ENCODE measurements at places on chromosomes 4 and X.

DNA sequence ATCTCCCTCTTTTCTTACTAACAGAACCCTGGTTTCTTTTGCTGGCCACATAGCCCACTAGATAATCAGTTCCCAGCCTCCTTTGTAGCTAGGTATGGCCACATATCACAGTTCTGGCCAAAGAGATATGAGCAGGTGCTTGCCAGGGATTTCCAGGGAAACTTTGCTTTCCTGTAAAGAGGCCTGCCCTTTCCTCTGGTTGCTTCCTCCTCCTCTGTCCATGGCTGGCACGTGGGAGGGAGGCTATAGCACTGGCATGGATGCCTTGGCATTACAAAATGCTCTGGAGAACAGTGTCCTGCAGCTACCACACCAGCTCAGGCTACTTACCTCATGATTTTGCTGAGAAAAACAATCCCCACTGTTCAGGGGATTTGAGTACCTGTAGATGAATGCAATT is 27.5 kb downstream of the RAB33B start:
- no peak for DNase-seq

GRCh38 chr4:44583393-44583792 is 68.0 kb downstream of the YIPF7 start:
- DNase-seq, result no peak

- DNase-seq, result no peak
Measured at GRCh38 chr4:25884031-25884782, 21.4 kb upstream of the SEL1L3 start.

GRCh38 chrX:16748425-16748824 is 29.0 kb downstream of the SYAP1 start:
- no peak for DNase-seq

- DNase-seq, result no peak
Measured at GRCh38 chr4:23934223-23934622, 44.4 kb upstream of the PPARGC1A start.

- DNase-seq, result no peak
Measured at GRCh38 chrX:115297189-115297588, 7.7 kb downstream of the LUZP4 start.

- no peak for DNase-seq
Measured at GRCh38 chr4:48667148-48667547, 112.9 kb downstream of the FRYL start.

GRCh38 chr4:73828956-73829355 is 7.5 kb upstream of the CXCL6 start:
- no peak for DNase-seq

DNA sequence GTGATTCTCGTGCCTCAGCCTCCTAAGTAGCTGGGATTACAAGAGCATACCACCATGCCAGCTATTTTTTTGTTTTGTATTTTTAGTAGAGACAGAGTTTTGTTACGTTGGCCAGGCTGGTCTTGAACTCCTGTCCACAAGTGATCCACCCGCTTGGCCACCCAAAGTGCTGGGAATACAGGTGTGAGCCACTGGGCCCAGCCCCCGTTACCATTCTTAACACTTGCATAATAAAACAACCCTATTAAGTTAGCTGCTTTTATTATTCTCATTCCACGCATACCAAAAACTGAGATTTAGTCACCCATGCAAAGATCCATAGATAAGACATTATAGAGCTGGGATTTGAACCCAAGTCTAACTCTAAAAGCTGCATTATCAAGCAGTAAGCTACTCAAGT is 6.0 kb upstream of the TEX13A start:
- no peak for DNase-seq

DNA sequence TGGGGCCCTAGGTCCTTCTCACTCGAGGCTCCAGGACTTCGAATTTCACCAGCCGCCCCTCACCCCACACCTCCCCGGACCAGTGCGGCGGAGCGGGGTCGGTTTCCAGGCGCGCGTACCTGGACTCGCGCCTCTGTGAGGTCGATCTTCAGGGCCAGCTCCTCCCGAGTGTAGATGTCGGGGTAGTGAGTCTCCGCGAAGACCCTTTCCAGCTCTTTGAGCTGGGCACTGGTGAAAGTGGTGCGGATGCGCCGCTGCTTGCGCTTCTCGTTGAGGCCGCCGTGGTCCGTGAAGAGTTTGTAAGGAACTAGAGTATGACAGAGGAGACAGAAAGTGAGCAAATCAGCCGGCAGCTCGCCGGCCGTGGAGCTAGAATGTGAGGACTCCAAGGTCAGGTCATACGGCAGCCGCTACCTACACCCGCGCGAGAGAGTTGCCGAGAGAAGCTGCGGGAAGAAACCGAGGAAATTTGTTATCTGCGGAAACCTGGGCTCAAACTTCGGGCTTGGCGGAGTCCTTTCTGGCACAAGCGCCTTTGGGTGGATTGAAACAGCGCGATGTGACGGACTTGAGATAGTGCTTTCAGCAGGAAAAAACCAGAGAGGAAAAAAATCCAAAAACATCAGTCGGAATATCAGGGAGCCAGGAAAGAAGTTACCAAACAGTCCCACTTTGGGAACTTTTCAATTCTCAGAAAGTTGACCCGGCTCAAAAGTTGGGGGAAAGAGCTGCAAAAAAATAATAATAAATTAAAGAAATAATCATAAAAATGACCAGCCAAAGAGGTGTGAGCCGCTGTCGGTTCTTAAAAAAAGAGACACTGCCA is 1.1 kb downstream of the PHOX2B start:
- DNase-seq, result no peak

GRCh38 chr4:150318527-150318926 is 240.3 kb downstream of the DCLK2 start:
- DNase-seq, result no peak

- DNase-seq, result no peak
Measured at GRCh38 chr4:86333236-86333635, 26.6 kb downstream of the MAPK10 start.

DNA sequence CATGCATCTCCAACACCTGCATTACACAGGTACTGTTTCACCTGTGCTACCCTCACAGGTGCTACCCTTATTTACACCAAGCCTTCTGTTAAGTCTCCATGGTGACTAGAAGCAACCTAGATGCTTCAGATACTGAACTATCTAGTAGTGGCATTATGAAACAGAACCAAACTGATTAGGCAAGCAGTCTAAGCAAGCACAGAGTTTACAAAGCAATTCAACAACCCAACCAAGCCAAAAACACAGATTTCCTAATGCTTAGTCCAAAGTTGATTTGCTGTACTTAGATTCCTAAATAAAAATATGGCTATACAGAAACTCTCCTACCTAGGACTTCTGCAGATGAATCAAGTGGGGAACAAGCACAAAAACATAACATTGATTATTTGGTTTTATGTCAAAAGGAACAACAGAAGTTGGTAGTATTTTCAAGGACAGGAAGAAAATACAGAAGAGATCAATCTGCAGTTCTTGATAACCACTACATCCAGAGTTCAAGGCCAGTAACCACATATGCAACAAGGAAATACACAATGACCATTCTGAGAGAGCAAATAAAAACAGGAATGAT is 3.2 kb downstream of the TAPT1 start:
- no peak for DNase-seq

- no peak for DNase-seq
Measured at GRCh38 chrX:31981546-31982062, 909.8 kb upstream of the FTHL17 start.

DNA sequence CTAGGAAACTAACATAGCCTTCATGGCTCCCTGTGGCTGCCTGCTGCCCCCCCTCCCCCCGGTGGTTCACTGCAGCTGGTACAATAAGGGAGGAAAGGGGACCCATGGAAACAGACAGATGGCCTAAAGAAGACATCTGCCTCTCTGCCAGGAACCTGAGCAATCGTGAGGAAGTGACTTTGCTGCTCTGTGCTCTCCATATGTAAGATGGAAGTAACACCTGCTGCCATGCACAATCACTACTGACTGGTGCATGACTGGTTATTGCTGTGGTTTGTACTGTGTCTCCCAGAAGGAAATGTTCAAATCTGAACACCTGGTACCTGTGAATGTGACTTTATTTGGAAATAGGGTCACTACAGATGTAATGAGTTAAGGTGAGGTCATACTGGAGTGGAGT is 43.6 kb downstream of the CD99L2 start:
- no peak for DNase-seq

DNA sequence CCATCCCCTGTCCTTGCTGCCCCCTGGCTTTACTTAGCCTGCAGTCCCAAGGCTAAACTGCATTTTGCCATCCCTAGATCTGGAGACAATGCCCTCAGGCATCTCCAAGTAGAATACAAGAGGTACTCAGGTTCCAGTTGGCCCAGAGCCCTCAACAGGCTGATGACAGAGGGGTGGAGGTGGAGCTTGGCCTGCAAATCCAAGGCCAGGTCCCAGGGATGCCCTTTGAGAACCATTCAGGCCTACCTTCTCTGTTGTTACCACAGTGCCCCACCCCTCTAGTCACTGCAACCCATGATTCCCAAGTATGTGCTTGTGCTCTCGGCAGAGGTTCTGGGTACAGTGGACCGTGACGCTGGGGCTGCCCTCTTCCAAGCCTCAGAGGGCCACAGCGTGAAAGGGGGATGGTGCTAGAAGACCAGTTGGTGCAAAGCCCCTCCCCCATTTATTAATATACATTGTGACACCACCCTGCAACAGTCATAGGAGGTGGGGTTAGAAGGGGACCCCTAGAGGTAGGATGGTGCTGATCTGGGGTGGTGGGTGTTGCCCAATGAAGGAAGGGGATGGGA is 6.4 kb upstream of the UBA1 start:
- DNase-seq, result no peak

GRCh38 chrX:110241816-110242215 is 76.1 kb downstream of the AMMECR1 start:
- DNase-seq, result no peak

DNA sequence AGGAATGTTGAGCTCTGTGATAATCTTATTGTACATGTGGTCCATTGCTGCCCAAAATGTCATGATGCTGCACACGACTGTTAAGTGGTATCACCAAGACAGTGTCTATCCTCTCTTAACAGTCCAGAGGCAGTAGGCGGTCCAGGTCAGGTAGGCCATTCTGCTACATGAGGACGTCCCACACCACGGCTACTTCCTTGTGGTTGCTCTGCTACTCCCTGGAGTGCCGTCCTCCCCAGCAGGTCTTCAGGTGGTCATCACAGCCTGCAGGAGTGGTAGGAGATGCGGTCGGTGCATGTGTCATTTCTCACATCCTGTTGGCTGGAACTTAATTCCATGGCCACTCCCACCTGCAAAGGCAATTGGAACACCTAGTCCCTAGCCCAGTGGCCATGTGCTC is 11.5 kb upstream of the STK32B start:
- no peak for DNase-seq

DNA sequence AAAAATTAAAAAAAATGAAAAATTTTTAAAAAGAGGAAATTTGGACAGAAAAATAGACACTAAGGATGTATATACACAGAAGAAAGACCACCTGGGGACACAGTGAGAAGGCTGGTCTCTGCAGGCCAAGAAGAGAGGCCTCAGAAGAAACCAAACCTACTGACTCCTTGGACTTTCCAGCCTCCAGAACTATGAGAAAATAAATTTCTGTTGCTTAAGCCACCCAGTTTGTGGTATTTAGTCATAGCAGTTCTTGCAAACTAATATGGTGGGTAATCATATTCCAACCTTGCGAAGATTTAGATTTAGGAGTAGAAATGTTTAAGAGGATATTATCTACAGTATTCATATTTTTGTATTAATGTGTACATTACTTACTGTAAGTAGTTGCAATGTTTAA is 56.4 kb downstream of the COQ2 start:
- no peak for DNase-seq

- no peak for DNase-seq
Measured at GRCh38 chrX:112368371-112368770, 285.8 kb upstream of the TRPC5 start.

GRCh38 chrX:11886745-11887144 is 128.7 kb downstream of the MSL3 start:
- no peak for DNase-seq

DNA sequence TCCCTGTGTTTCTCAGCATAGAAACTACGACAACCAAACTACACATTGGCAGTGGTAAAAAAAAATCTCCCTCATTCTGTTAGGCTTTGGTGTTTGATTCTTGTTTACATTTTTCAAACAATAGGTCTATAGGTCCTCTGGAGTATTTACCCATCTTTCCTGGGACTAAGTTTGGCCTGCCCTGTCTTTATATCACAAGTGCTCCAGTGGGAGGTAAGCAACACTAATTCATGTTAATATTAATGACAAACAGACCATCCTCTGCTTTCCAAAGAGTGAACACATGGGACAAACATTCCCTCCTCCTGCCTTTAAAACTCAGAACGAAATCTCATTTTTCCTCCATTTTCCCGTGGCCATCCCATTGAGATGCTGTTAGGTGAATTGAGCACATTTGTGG is 514.1 kb upstream of the INTU start:
- no peak for DNase-seq

DNA sequence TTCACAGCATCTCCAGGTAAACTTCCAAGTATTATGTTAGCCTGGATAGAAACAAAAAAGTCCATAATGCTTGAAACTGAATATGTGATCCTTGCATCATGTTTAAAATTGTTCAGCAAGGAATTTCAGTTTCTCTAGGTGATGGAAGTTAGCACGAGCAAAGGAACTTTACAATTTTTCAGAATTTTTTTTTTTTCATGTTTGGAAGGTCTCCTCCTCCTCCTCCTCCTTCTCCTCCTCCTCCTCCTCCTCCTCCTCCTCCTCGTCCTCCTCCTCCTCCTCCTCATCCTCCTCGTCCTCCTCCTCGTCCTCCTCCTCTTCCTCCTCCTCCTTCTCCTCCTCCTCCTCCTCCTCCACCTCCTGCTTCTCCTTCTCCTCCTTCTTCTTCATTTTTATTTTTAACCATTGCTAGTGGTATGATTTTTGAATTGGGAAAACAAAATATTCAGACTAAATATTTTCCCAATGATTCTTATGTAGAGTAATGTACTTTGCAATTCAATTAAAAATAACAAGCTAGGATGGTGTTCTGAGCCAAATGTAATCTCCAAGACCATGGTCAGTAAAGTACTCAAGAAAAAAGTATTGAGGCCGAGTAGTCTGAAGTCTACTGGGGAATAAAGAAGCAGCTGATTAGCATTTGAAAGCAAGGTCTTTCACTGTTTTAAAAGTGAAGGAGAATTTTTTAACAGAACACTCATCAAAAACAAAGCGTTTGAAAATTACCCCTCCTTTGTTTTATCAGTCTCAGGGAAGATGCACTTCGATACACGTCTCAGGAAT is 420.9 kb upstream of the ATOH1 start:
- no peak for DNase-seq

- DNase-seq, result no peak
Measured at GRCh38 chr4:116357758-116358157, 727.6 kb downstream of the TRAM1L1 start.

DNA sequence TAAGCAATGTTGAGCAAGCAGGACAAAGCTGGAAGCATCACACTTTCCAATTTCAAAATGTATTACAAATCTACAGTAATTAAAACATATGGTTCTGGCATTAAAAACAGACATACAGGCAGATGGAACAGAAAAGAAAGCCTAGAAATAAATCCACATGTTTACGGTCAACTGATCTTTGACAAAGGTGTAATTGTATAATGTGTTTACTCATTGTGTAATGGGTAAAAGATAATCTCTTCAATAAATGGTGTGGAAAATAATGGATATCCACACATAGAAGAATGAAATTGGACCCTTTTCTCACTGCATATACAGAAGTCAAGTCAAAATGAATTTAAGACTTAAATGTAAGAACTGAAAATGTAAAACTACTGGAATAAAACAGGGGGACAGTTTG is 394.2 kb downstream of the ANKRD50 start:
- no peak for DNase-seq
